ENCODE measurements at places on chromosomes 3 and 15.

DNA sequence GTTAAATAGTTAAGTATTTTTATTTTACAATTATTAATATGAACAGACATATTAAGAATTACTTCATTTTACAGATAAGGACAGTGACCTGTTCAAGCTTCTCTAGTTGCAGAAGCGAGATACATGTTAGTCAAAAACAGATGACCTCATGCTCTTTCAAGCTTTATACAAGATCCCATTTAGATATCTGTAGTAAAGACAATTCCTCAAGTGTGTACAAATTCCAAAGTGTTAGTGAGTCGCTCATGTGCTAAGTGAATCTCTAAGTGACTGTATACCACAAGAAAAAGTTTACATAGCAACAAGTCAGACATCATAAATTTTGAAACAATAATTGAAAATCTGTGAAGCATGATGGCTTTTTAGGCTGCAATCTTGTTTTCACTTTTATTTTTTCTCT is 293.8 kb downstream of the ROBO1 start:
- DNase-seq = no peak

DNA sequence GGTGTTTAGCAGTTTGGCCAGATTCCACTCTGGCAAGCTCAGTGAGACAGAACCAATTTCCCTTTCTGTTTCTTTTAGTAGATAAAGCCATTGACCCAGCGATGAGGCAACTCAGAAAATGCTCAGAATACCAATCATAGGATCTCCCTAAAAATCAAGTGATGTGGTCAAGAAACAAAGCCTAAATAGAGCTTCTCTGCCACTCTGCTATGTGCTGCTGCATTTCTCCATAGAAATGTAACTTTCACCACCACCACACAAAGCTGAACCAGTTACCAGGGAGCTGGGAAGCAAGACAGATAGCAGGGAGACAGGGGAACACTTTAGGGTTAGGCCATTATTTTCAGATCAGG is 109.8 kb downstream of the RPL22L1 start:
- DNase-seq = no peak

DNA sequence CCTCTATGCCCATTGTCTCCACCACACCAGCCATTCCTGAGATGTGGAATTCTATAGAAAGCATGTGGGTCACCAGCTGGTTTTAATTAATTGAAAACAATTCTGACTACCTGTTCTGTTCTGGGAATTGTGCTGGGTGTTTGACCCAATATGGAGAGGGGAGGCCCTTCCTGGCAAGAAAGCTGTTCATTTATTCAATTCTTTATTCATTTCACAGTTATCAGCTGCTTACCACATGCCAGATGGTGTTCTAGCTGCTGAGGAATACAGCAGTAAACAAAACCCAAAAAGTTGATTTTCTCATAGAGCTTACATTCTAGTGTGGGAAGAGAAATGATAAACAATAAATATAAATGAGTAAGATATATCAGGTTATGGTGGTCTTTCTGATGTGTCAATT is 296.1 kb upstream of the RASGRP1 start:
- DNase-seq = no peak

- DNase-seq = no peak
Measured at GRCh38 chr15:33152502-33153109, 41.9 kb downstream of the FMN1 start.

DNA sequence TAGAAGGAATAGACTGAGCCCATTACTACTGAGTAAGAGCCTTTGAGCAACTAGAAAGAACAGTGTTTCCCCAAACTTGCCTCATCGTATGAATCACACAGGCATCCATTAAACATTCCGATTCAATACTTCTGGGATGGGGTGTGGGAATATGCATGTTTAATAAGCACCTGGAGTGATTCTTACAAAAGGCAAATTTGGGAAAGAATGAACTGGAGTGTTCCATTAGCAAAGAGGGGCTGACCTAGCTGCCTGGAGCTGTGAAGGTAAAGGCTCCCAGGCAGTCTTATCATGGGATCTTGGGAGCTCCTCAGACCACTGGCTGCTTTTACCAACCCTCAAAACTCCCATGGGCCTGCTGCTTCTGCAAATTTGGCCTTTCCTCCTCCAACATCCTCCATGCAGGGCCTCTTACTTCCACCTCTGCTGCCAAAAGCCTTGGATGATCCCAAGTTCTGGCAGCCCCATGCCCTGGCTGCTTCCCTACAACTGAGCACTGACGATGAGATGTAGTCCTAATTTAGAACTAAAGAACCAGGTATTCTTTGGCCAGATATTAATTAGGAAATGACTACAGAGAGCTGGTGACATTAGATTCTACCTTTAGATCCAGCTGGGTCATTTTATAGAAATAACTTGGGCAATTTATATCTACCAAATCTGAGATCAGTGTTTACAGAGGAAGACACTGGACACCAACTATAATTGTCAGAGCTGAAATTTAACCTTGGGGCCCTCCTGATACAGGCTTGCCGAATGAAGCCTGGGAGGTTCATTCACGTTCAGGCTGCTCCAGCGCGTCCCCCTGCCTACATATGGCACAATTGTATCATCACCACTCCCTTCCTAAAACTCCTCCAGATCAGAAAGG is 11.2 kb upstream of the HOMER2 start:
- no peak for DNase-seq

DNA sequence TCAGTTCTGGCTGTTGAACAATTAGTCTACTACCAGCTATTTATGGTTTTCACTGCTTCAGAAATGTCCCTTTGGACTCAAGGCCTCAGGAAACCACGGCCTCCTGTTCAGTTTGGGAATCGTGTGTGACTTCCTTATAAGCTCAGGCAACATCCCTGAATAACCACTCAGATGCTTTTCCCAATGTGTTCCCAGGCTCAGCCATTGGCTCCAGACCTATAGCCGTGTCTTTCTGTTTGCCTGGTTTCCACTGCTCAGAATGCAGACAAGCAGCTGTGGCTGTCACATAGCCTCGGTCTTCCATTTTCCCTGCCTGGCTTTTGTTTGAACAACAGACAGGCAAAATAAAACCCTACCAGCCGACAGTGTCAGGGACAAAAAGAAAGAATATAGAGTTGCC is 63.2 kb upstream of the ATP2B2 start:
- no peak for DNase-seq

GRCh38 chr15:25246641-25247406 is 192.0 kb downstream of the UBE3A start:
- peak; percentile 3 for DNase-seq

- DNase-seq = no peak
Measured at GRCh38 chr15:87649175-87649574, 607.4 kb downstream of the NTRK3 start.

DNA sequence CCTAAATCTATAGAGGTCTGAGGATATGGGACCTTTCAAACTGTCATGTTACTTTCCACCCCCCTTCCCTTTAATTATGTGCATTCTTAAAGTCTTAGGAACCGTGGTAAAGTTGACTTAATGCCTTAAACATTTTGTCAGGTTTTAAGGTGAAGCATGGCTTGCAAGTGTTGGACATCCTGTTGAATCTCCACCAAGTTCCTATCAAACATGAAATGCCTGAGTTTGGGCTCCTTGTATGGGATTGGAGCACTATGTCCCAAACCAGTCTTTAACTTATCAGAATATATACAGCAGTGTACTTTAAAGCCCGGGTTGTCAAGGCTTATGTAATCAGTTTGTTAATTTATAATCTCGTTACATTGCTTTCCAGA is 1.1 kb downstream of the SNRK start:
- DNase-seq = no peak

GRCh38 chr3:53809267-53809666 is 37.0 kb downstream of the CHDH start:
- DNase-seq = no peak

DNA sequence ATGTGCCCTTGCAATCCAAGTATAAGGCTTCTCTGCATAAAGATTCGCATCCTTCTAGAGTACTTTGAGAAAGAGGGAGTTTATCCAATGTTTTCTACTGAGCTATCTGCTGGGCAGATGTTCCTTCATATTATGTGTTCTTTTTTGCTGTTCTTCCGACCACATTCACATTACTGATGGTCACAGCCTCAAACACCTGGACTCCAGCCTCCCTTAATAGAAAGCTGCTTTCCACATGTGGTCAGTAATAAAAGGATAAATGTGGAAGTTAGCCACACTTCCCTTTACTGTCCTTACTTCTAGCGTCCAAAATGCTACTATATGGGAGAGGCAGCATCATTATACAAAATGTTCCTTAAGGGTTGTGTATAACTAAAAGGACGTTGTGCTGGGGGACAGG is 116.9 kb downstream of the CD47 start:
- DNase-seq = no peak

DNA sequence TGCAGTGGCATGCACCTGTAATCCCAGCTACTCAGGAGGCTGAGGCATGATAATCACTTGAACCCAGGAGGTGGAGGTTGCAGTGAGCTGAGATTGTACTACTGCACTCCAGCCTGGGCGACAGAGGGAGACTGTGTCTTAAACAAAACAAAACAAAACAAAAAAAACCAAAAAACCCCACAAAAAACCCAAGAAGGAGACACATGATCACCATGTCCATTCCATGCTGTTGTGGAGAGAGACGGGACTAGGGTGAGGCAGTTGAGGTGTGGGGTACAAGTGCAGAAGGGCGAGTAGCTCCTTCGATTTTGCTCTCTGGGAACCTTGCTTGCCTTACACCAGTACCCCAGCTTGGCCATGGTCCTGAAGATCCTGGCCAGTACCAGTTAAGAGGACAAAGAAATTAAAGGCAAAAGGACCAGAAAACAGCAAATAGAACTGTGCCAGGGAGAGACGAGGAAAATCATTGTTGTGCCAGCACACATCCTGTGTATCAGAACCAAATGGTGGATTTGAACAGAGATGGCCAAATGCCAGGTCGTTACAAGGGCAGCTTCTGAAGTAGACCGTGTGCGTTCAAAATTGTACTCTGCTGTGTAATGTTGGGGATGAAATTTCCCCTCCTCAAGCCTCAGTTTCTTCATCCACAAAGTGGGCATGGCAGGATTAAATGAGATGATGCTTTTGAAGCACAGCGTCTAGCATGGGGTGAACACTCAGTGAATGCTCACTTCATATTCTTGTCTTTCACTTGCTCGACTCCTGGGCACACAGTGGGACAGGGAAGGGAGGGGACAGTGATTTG is 42.9 kb upstream of the CTSH start:
- DNase-seq = no peak

- no peak for DNase-seq
Measured at GRCh38 chr3:9582332-9582731, 28.7 kb upstream of the LHFPL4 start.

GRCh38 chr3:33131331-33132018 is 17.7 kb downstream of the CRTAP start:
- DNase-seq = peak; percentile 42

- DNase-seq = no peak
Measured at GRCh38 chr3:159137949-159138348, 336.1 kb downstream of the MFSD1 start.

DNA sequence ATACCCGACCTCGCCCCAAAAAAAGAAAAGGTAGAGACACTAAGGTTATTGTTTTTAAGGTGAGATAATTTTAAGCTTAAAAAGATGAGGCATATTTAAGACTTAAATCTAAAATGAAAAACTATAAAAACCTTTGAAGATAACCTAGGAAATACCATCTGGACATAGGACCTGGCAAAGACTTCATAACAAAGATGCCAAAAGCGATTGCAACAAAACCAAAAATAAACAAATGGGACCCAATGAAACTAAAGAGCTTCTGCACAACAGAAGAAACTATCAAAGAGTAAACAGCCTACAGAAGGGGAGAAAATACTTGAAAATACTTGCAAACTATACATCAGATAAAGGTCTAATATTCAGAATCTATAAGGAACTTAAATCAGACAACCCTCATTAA is 80.9 kb downstream of the TMCC1 start:
- DNase-seq = no peak

DNA sequence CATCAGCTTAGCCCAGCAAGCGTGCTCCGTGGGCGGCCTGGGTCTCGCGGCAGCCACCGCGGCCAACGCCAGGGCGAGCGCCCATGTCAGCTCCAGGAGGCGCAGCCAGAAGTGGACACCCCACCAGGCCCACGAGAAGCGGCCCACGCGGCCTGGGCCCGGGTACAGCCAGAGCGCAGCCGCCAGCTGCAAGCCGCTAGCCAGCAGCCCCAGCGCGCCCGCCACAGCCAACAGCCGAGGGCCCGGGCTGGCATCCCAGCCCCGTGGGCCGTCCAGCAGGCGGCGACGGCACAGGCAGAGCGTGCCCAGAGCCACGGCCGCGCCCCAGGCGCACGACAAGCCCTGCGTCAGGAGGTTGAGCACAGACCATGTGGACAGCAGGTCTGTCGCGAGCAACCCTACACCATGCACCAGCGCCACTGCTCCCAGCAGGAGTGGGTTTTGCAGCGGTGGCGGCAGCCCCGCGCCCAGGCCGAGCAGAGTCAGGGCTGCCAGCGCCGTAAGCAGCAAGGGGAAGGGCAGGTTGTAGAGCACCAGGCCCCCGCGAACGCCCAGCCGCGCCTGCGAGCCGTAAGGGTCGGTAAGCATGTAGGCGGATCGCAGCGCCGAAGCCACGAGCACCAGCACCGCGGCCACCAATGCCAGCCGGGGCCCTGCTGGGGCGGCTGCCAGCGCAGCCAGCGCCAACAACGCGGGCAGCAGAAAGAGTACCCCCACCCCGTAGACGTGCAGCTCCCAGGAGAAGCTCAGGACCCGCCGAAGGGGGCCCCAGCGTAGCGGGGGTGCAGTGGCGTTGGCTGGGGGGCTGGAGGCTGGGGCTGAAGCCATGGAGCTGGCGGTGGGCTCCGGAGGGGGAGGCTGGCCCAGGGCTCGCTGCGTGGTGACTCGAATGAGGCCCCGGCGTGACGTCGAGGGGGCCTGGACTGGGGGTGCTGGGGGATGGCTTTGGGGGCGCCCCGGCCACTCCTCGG is 4.9 kb downstream of the PRRT3 start:
- peak; percentile 82 for DNase-seq

DNA sequence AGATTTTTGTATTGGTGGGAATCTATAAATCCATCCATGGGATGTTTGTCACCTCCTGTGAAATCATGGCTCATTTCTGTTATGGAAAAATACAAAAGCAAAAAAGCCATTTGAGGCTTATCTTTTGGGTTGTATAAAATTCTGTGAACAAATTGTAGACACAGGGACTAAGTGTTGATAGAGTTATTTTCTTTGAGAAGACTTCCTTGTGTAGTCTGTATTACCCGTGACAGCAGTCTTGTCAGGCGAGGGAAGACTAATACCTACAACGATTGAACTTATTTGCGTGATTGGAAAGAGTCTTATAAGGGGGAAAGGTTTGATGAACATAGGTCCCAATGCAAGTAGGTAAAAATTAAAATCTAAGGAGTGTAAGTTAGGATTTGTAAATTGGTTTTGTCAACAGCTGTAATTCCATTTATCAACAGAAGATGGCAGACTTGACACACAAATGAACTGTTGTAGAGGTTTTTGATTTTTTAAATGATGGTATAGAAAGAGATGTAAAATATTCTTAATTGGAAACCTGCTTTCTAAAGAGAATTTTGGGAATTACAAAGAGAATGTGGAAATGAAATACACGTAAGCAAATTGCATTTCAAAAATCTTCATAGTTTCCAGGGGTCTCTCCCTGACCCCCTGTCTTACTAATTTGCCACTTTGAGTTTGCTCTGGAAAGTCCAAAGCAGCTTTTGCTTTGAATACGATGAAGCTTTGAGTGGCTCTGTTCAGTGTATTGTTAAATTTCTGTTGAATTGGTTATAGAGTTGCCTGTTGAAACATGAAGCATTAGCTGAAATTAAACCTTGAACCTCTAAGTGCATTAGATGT is 33.2 kb downstream of the SLC25A26 start:
- DNase-seq = no peak
